ENCODE measurements at places on chromosomes 12 and 14.

DNA sequence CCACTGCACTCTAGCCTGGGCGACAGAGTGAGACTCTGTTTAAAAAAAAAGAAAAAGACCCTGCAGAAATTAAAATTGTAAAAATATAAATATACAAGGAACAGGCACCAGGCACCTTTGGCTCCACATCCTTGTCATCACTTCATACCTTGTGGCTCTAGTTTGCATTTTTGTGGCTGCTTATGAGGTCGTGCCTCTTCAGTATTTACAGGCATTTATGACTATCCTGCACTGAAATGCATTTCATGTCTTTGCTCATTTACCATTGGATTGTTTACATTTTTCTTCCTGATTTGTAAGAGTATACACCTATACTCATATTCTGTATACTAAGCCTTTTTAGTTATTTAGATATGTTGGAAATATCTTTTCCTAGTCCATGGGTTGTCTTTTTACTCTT is 20.1 kb downstream of the BICD1 start:
- no peak for DNase-seq

DNA sequence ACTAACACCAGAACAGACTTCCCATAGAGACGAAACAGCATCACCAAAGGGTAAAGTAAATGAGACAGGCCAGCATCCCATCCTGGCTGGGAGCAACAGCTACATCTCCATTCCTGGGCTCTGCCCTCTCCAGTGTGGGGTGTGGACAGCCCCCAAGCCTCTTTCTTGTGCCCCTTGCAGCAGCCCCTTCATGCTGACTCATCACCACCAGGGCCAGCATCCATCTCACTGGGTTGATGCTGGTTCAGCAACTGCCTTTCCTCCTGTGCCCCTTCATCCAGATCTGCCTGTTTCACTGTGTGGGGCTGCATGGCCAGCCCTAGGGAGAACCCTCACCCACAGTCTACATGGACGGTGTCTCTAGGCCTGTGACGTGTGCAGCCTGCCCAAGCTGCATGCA is 569.1 kb upstream of the TBX3 start:
- no peak for DNase-seq

GRCh38 chr14:100341301-100342031 is 18.3 kb downstream of the SLC25A47 start:
- no peak for DNase-seq

DNA sequence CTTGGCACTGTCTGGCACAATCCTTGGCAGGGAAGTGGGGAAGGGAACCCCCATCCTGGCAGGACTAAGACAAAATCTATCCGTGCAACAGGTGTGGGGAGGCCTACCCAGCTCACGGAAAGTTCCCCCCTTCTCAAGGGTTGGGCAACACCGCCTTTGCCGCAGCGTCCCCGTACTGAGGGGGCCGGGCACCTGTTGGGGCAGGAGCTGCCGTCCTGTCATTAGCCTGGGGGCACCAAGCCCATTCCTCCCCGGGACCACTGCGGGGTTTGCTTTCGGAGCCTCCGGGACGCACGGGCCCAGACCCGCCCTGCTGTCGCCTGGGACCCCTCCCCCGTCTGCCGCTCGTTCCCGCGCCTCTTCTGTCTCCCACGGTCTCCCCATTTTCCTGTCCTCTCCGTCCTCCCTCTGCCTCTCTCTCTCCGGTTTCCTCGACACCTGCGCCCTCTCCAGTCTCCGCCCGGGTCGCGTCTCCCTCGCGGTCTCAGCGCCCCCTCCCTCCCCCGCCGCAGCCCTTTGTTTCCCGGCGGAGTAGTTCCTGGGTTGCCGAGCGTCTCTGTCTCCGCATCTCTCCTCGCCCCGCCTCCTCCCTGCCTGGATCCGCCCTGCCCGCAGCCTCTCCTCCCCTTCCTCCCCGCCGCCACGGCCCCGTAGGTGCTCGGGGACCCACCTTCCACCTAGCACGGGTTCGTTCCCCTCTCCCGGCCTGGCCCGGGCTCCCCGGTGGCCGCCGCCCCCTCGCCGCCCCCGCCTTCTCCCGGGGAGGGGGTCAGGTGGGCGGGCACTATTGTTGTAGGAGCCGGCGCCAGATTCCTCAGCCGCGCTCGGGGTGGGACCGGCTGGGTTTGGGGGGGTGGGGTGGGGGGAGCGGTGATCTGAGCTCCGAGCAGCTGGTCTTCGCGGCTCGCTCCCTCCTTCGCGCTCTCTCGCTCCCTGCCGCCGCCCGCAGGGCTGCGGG is at the start of gene CACNB3:
TSS of gene CACNB3 (plus strand) at position 624 of the 958 bp plus-strand sequence. CDS start 434 bp downstream, outside the sequence.
- DNase-seq: no peak

- no peak for DNase-seq
Measured at GRCh38 chr12:24226745-24227350, 277.4 kb upstream of the SOX5 start.

GRCh38 chr12:115934877-115935276 is 342.6 kb downstream of the MED13L start:
- no peak for DNase-seq

DNA sequence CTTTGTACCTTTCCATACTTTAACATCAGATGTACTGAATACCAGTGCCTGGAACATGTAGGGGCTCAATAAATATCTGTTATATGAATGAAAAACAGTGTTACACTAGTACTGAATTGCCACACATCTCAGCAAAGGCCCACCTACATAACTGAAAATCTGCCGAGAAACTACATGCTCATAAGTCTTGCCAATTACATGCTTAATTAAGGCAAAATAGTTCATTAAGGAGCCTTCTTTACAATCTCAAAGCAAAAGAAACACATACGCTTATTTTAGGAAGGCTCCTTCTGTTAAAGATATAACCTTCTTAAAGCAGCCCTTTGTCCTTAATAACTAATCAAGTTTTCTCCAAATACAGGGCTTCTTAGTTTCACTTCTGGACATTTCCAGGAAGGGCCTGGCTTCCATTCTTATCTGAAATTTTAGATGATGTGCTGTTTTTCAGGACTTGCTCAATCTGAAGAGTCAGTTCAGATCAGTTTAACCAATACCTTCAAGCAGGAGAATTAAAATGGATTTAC is 11.5 kb downstream of the LIMA1 start:
- DNase-seq: no peak

DNA sequence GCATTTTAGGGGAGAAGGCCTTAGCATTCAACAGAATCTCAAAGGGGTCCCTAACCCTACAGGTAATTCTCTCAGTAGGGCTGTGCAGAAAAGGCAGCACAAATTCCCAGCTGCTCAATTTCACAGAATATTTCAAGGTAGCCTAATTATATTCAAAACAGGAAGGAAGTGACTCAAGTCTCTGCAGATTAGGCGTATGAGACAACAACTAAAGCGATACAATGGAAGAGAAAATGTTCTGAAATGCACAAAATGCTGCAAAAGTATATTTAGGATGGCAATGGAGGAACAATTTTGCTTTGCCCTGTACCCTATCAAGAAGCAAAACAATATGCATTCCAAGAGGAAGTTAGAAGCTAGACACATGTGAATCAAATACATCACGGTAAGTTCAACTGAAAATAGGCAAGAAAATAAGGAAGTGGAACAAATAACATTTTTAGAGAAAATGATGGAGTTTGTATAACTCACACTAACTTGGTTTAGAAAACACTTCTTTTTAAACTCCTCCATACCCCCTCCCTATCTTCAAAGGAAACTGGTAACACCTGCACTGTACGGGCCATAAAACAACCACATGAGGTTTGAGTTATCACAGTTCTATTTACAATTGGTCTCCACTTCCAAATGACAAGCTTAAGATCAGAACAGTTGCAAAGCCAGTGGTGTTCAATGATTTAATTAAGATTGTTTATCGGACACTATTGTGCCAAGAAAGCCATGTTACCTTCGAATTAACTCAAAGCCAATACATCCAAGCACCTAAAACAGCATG is 1.6 kb downstream of the GIT2 start:
- no peak for DNase-seq

DNA sequence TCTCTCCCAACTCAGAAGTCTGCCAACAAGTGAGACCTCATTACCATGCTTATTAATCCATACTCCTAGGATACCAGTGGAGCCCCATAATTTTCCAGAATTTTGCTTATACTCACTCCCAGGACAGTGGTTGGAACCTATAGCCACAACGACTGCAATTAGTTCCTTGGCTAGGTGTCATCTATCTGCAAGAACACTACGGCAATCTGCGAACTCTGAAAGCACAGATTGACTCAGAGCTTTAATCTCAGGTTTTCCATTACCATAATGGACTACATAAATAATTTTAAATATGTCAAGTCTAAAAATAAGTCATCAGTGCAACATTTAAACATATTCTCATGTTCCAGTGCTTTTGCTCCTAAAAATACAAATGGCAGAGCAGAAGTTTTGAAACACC is 33.4 kb downstream of the TMTC3 start:
- no peak for DNase-seq

DNA sequence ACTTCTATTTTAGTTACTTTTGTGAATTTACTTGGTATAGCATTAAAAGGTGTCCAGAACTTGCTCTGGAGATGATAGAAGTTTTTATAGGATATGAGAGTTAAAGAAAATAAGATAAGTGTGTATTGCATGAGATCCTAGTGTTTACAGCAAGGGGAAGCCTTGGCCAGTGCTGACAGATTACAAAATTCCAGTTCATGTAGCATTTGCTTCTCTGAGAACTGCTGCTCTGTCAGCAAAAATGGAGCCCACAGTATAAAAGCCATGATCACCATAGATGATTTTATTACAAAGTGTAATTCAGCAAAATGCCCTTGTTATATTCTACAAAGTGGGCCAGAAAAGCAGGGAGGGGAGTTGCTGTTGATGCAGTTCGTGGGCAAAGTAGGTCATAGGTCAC is 40.0 kb upstream of the ATF1 start:
- DNase-seq: no peak

- DNase-seq: no peak
Measured at GRCh38 chr12:69392179-69392928, 32.8 kb downstream of the YEATS4 start.

DNA sequence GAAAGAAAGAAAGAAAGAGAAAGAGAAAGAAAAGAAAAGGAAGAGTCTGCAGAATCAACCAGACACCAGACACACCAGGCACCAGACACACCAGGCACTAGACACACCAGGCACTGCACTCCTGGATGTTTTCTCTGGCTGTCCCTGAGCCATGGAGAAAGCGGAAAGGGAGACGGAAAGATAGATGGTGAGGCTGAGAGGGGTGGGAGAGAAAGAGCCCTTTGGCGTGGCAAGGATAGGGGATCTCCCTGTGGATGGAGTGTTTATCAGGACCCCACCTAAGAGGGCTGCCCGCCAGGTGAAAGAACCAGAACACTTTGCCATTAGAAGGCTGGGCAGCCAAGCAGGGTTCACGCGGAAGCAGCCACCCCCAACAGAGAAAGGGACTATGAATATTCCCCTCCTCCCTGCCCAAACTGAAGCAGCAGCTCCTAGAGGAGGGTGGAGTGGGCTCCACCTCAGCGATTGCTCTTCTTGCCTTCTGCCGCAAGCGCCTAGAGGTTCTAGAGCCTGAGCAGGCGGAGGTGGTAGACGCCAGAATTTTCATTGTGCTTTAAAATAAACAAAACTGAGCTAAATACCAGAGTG is 13.4 kb downstream of the ST8SIA1 start:
- DNase-seq: no peak

DNA sequence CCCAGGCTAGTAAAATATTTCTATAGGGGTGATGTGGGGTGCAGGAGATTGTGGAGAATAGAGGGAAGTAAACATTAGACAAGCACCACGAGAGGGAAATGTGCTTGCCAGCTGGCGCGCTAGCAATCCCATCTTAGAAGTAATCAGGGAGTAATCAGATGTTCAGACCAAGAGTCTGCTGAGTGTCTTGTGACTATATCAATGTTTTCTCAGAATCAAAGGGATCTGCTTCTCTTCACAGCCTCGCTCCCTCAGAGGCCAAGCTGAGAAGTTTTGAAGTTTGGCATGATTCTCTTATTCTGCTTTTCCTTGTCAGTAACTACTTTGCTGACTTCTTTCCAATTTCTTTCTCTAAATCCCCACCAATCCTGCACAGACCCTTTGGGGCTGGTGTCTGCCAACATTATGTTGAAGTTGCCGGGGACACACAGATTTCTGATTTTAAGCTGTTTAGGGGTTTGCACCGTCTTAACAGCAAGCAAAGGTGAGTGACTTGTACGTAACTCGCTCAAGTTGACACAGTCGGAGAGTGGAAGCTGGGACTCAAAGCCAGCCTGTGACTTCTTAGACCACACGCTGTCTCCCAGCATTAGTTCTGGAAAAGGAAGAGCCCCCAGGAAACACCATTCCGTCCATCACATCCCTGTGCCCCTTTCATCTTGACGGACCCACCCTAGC is 22.0 kb upstream of the TSPAN9 start:
- DNase-seq: no peak

DNA sequence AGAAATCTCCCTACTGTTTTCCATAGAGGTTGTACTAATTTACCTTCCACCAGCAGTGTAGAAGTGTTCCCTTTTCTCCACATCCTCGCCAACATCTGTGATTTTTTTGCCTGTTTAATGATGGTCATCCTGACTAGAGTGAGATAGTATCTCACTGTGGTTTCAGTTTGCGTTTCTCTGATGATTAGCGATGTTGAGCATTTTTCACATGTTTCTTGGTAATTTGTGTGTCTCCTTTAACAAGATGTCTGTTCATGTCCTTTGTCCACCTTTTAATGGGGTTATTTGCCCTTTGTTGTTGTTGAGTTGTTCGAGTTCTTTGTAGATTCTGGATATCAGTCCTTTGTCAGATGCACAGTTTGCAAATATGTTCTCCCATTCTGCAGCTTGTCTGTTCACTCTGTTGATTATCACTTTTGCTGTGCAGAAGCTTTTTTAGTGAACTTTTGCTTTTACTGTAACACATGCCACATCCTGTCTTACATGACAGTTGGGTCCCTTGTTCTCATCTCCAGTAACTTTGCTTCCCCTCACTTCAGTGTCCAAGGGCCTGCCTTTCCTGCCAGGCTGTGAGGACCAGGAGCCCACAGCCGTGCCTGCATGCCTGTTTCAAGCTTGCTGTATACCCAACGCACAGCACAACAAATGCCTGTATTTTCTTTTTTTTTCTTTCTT is 64.9 kb downstream of the SPRING1 start:
- no peak for DNase-seq

DNA sequence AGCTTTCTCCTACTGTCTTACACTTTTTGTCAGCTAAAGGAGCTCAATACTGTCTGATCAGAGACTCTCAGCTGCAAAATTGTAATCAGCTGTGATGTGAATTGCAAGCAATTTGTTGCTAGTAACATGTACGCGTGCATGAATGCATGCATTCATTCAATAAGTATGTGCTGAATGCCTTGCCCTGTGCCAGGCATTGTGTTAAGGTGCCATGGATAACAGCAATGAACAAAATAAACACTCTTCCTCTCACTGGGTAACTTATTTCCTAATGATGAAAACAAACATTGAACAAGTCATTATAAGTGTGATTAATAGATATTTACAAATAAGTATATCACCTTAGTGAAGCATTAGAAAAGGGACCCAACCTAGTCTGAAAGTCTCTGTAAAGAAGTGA is 163.2 kb upstream of the ARID2 start:
- DNase-seq: no peak

DNA sequence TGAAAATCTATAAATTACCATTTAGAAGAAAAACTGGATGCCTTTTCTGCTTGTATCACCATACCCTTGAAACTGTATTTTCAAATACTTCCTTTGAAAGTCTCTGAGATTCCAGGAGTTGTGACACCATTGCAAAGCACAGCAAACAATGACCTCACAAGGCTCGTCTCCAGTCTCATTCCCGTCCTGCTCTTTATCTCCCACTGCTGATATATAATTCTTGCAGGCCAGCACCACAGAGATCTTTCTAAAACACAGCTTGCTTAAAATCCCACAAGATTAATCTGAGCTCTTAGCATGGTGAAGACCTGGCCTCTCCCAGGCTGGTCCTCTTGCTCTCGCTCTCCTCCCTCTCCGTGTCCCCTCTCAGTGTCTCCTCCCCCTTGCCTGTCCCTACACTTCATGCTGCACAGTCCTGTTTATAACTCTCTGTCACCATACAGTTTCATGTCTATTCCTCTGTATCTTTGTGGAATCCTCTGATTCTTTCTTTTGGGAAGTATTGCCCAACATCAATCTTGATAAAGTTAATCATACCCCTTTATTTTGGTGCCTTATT is 51.8 kb downstream of the ZFYVE21 start:
- no peak for DNase-seq
